Thoracic aorta (tissue), 2 donors: ENCODE measurements at places on chromosomes 6 and 20.

DNA sequence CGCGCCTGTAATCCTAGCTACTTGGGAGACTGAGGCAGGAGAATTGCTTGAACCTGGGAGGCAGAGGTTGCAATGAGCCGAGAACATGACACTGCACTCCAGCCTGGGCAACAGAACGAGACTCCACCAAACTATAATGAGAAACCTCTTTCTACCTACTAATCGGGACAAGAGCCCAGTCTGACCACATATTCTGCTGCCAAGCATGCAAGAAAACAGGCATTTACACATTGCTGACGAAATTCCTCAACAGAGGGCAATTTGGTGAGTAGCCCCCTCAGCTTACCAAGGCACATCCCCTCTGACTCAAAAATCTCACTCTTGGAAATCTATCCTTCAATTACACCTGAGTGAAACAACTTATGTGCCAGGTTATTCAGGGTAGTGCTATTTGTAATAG lies 81.2 kb downstream of the SLC23A2 start:
- peaks cover 32% of the 10 kb centered on the region for H3K4me1 ChIP-seq
- no peak overlapping the region for H3K27ac ChIP-seq
- no peaks in the 10 kb centered on the region for H3K36me3 ChIP-seq
- DNase-seq = no peak
- no peak overlapping the region for H3K4me3 ChIP-seq

DNA sequence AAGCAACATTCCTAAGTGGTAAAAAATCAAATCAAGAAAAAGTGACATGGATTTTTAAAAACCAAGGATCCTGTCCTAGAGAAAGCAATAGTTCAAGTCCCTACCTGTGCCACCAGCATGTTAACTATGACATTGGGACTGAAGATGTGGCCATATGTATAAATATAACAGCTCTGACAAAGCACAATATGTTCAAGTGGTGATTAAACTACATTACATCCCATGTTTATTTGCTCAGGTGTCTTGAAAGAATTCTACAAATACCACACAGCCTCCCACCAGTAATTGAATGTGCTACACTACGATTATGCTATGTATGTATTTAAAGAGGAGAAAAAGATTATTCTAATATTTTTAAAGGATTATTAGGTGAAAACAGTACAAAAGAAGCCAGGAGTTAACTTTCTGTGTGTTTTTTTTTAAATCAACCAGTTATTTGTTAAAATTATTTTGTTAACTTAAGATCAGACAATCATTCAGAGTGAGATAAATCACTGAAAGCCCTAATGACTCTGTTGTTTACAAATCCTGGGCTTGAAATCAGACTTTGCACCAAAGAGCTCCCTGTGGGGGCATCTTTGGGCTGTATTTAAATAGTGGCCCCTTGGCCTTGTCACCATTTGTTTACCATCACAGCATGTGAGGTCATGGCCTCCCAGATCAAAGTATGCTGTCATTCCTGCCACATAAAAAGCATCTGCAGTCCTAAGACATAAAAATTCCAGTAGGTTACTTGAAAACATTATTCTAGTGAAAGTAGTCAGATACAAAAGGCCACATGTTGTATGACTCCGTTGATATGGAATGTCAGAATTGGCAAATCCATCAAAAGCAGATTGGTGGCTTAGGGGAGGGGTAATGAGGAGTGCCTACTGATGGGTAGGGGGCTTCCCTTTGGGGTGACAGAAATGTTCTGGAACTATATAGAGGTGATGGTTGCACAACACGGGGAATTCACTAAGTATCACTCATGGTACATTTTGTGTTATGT lies 17.1 kb downstream of the TTLL2 start:
- no peak overlapping the region for H3K4me3 ChIP-seq
- DNase-seq = no peak
- no peaks in the 10 kb centered on the region for H3K4me1 ChIP-seq
- H3K36me3 ChIP-seq = no peaks in the 10 kb centered on the region
- H3K27ac ChIP-seq = no peak overlapping the region
- no peaks in the 10 kb centered on the region for H3K27me3 ChIP-seq

DNA sequence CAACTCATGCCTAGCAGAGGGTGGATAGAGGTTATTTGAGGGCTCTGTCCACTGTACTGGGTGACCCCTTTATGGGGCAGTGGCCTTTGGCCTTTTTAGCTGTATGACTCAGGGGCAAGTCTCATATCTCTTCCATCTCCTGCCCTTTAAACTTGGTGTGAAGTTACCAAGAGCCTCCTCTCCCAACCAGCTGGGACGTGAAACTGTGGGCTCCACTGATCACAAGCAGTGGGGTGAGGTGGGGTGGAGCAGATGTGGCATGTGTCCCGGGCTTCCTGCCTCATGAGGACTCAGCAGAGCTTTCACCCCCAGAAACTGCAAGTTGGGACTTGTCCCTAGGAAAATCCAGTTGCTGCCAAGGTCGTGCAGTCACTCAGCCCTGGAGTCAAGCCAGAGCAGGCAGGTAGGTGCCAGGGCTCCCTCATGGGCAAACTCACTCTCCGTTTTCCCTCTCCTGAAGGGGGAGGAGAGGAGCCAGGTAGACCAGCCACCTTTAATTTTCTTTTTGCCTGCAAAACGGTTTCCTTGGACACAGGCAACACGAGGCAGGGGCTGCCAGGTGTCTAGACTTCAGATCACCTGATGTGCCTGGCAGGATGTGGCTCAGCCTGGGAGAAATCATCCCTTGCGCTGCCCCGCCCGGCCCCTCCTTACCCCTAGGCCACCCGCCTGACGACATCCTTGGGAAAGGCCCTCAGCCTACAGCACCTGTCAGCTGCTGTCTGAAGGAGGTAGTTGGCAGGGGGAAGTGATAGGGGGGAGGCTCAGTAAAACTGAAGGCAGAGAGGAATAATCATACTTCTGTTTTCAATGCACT lies 4.0 kb downstream of the CDKN1A start:
- H3K4me3 ChIP-seq = peak overlapping the region; percentile 94
- H3K36me3 ChIP-seq = peaks cover 52% of the 10 kb centered on the region
- DNase-seq = no peak
- peak overlapping the region; percentile 61 for H3K27ac ChIP-seq

DNA sequence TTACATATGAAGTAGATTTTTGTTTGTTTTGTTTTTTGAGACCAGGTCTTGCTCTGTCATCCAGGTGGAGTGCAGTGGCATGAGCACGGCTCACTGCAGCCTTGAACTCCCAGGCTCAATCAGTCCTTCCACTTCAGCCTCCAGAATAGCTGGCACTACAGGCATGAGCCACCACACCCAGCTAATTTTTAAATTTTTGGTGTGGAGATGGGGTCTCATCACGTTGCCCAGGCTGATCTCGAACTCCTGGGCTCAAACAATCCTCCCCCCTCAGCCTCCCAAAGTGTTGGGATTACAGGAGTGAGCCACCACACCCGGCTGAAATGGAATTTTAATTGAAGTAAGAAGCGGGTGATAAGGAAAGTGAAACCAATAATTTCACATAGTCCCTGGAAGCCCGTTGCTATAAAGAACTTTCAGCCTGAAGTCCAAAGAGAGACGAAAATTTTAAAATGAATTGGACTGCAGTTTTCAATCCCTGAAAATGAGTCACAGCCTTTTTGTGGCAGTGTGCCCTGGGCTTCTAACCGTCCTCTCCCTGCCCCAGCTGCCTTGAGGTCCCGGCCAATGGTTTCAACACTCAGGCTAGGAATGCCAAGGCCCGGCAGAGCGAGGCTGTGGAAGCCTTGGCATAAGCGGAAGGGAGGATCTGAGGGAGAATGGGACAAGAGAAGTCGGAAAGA lies 757 bp downstream of the RAET1E start:
- DNase-seq = peak; percentile 83
- peaks cover 34% of the 10 kb centered on the region for H3K4me1 ChIP-seq
- peak overlapping the region; percentile 73 for H3K27ac ChIP-seq
- peak overlapping the region; percentile 60 for H3K4me3 ChIP-seq

- H3K4me3 ChIP-seq = no peak overlapping the region
- H3K27ac ChIP-seq = no peak overlapping the region
- no peaks in the 10 kb centered on the region for H3K36me3 ChIP-seq
Measured at GRCh38 chr6:113364766-113365165, 492.4 kb upstream of the MARCKS start.

GRCh38 chr6:168129292-168130167 lies 50.5 kb upstream of the FRMD1 start:
- H3K27ac ChIP-seq = no peak overlapping the region
- no peak overlapping the region for H3K4me3 ChIP-seq
- DNase-seq = no peak

- peak overlapping the region; percentile 65 for H3K4me3 ChIP-seq
- peaks cover 6% of the 10 kb centered on the region for H3K4me1 ChIP-seq
- no peaks in the 10 kb centered on the region for H3K27me3 ChIP-seq
- no peaks in the 10 kb centered on the region for H3K36me3 ChIP-seq
Measured at GRCh38 chr6:37625591-37626374, 71.9 kb downstream of the MDGA1 start.

GRCh38 chr20:63097336-63097831 lies 90.6 kb upstream of the BHLHE23 start:
- no peak overlapping the region for H3K4me3 ChIP-seq
- no peaks in the 10 kb centered on the region for H3K4me1 ChIP-seq
- H3K27me3 ChIP-seq = no peaks in the 10 kb centered on the region
- no peak for DNase-seq

DNA sequence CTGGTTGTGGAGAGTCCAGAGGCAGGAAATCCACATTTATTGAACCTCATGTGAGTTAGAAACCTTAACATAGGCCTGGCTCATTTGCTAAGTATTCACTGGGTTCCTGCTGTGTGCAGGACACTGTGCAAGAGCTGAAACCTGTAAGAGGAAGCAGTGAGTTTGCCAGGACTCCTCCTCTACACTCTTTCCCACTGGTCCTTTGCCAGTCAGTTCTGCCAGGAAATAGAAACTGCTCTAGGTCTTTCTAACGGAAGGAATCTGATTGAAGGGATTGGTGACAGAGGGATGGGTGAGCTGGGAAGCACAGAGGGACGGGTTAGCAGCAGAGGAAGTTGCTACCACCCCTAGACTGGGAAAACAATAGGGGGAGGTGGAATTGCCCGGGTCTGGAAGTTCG lies 234.2 kb upstream of the ECI2 start:
- H3K36me3 ChIP-seq = no peaks in the 10 kb centered on the region
- H3K4me3 ChIP-seq = no peak overlapping the region
- no peak for DNase-seq
- H3K27me3 ChIP-seq = no peaks in the 10 kb centered on the region
- no peak overlapping the region for H3K27ac ChIP-seq
- H3K4me1 ChIP-seq = peaks cover 14% of the 10 kb centered on the region

GRCh38 chr6:163416557-163417253 lies 2.2 kb downstream of the QKI start:
- peaks cover 13% of the 10 kb centered on the region for H3K4me1 ChIP-seq
- peak overlapping the region; percentile 85 for H3K27ac ChIP-seq
- no peaks in the 10 kb centered on the region for H3K36me3 ChIP-seq
- peak overlapping the region; percentile 80 for H3K4me3 ChIP-seq
- no peak for DNase-seq
- no peaks in the 10 kb centered on the region for H3K27me3 ChIP-seq

- no peaks in the 10 kb centered on the region for H3K4me1 ChIP-seq
- no peak for DNase-seq
- H3K27me3 ChIP-seq = no peaks in the 10 kb centered on the region
- peak overlapping the region; percentile 42 for H3K4me3 ChIP-seq
- no peaks in the 10 kb centered on the region for H3K36me3 ChIP-seq
- H3K27ac ChIP-seq = no peak overlapping the region
Measured at GRCh38 chr6:5866547-5867051, 140.1 kb downstream of the NRN1 start.

DNA sequence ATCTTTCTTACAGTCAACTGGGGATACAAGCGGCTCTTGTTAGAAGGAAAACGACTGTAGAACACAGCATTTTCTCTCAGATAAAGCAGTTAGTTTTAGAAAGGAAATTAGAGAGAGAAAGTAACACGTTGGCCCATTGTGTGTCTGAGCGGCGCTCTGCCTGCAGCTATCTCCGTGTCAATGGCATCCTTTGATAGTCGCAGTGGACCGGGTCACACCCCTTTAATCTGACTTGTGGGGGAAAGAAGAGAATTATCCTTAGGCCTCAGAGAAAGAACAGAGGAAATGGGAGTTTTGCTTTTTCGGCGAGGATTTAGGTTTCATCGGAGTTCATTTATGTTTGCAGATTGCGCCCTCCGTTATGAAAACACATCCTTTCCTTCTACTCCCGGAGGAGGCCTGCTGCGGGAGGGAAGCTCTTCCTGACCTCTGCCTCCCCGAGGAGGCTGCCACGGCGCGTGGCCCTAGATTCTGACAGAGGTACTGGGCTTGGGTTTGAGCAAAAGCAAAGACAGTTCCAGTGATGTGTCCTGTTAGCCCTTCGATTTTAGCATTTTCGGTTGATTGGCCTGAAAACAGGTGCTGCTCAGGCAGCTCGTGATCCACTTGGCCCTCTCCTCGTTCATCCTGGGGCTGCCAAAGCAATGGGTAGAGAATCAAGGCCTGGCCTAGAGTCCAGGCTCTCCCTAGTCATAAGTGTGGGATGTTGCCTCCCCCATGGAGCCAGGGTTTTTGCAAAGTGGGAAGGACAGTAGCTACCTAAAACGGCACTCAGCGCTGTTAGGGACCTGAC lies 74.9 kb downstream of the ZDHHC14 start:
- H3K4me3 ChIP-seq = no peak overlapping the region
- H3K27me3 ChIP-seq = no peaks in the 10 kb centered on the region
- no peak for DNase-seq
